ENCODE measurements at places on chromosomes 5 and 9.

GRCh38 chr5:174607916-174608315 lies 116.5 kb upstream of the MSX2 start:
- DNase-seq = no peak

DNA sequence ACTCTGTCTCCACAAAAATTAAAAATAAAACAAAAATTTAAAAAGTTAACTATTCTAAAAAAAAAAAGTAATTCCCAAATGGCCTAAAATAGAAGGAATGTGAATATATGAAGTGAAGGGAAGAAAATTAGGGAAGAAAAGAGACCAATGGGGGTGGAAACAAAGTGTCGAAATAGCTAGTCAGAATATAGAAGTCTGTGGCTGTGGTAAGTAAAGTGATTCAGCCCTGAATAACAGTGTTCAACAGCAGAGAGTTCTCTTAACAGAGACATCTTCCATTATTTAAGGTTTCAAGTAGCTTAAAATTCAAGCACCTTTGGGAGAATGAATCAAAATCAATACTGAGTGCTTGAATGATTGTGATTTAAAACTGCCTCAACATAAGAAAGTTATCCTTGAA lies 51.7 kb downstream of the LPAR1 start:
- DNase-seq = no peak

DNA sequence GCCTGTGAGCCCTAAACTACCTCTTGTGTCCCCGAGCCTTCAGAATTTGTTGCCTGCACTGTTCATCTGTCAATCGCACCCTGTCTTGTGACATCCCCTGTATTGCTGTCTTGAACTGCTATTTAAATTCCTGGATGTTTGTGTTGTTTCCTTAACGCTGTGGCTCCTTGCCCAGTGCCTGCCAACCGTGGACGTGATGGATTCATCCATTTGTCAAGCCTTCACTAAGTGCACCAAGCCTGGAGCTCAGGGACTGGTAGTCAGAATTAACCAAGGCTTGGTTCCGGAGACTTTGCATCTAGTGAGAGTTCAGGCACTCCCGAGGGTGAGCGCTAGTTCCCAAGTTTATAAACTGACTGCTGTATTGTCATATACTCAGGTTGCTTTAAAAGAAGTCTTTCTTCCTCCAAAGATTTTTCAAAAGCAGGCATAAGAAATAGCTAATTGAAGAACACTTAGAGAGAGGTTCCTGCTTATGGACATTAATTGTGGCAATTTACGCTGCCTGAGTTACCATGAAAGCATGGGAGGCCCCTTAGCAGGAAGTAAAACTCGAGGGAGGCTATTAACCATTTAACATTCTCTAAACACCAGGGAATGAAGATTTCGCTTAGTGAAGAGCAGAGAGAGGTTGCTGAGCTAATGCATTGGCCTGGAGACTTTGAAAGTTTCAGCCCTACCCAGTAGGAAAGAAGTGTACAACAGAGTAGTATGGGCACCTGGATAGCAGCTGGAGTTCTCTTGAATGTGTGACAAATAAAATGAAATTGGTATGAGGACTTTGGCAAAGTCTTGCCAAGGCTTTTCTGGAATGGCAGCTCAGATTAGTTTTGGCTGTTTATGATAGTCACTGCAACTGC lies 29.0 kb downstream of the RGS3 start:
- no peak for DNase-seq

GRCh38 chr9:129414377-129414992 lies 206.4 kb downstream of the C9orf50 start:
- no peak for DNase-seq

DNA sequence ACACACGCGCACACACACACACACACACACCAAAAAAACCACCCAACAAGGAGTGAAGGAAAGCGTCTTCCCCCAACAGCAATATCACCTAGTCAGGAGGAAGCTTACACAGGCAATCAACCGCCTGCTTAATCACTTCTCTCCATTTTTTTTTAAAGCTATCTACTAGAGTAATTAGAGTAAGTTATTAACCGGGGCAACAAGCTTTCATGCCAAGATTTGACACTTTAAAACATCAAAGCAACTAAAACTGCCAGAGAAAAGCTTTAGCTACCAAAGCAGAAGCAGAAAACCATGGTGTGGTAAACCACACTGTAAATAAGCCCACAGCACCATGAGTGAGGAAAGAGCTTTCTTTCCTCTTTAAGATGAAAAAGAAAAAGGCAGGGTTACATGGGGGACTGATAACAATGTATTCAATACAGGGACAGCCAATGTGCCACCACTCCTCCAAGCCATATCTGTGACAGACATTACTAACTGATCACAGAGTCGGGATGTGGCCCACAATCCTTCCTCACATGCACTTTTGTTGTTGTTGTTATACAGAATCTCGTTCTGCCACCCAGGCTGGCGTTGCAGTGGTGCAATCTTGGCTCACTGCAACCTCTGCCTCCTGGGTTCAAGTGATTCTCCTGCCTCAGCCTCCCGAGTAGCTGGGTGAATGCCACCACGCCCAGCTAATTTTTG lies 282.1 kb downstream of the CRB2 start:
- DNase-seq = no peak

DNA sequence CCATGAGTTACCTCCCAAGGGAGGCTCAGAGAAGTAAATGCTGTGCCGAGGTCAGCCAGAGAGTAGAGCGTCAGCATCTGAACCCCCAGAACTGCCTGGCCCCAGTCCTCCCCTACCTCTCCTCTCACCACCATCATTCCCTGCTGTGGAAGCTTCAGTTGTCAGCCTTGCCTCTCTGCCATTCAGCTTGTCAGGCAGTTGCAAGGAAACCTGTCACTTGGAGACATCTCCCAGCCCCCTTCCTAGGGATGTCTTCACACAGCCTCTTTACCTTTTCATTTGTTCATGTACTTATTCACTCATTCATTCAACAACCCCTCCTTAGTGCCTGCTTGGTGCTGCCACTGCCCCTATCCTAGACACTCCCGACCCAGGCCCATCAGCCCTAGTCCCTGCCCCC lies 2.1 kb downstream of the RGS14 start:
- DNase-seq = no peak

DNA sequence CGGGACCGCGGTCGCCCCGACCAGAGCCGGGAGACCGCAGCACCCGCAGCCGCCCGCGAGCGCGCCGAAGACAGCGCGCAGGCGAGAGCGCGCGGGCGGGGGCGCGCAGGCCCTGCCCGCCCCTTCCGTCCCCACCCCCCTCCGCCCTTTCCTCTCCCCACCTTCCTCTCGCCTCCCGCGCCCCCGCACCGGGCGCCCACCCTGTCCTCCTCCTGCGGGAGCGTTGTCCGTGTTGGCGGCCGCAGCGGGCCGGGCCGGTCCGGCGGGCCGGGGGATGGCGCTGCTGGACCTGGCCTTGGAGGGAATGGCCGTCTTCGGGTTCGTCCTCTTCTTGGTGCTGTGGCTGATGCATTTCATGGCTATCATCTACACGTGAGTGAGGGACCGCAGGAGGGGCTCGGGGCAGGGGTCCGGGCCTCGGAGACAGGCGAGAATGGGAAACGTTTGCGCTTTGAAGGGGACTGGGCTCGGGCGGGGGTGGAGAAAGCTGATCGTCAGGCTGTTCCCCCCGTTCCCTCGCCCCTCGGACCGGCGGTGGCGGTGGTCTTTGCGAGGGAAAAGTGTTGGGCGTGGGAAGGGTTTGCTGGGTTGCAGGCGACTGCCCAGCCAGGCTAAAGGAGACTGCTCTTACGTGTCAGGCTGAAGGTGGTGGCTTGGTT lies 457 bp downstream of the UGCG start:
- DNase-seq = peak; percentile 44

Measured in NCI-H146 (cell line).